ENCODE measurements at places on chromosomes 16 and 17. TPM values are rescaled to one million over a fixed set of nuclear protein-coding genes. Genes with fewer than 3 reads are reported as not detected.

DNA sequence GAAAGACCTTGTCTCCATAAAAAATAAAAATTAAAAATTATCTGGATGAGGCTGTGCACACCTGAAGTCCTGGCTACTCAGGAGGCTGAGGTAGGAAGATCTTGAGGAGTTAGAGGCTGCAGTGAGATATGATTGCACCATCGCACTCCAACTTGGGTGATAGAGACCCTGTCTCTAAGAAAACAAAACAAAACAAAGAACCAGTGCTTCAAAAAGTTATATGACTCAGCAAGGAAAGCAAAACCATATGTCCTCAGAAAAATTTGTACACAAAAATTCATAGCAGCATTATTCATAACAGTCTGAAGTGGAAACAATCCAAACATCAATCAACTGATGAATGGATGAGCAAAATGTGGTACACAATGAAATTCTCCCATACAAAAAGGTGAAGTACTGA lies 48.9 kb downstream of the SLFN5 start:
- H3K4me1 ChIP-seq = no peaks in the 10 kb centered on the region
- DNase-seq = no peak
- H3K36me3 ChIP-seq = no peaks in the 10 kb centered on the region
- no peaks in the 10 kb centered on the region for H3K27me3 ChIP-seq
- no peak overlapping the region for H3K27ac ChIP-seq
- no peak overlapping the region for H3K4me3 ChIP-seq

DNA sequence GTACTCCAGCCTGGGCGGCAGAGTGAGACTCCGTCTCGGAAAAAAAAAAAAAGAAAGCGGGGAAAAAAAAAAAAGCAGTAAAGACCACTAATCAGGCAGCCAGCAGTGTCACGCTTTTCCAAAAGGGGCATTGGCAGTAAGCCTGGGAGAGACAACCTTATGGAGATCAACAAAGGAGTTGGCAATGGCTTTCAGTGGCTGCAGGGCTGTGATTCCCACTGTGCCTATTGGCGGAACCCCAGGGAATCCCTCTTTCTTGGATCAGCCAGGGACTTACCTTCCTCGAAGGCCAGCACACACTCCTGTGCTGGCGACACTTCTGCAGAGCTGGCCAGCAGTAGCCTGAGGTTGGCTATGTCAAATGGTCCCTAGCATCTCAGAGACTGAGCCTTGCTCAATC lies 43.2 kb upstream of the ZFHX3 start:
- no peak overlapping the region for H3K27ac ChIP-seq
- no peak overlapping the region for H3K4me3 ChIP-seq
- no peaks in the 10 kb centered on the region for H3K36me3 ChIP-seq
- H3K4me1 ChIP-seq = peaks cover 25% of the 10 kb centered on the region
- DNase-seq = no peak
- H3K27me3 ChIP-seq = no peaks in the 10 kb centered on the region

GRCh38 chr17:13813347-13814240 lies 211.9 kb upstream of the HS3ST3A1 start:
- H3K36me3 ChIP-seq = no peaks in the 10 kb centered on the region
- no peak for DNase-seq
- H3K4me3 ChIP-seq = no peak overlapping the region

DNA sequence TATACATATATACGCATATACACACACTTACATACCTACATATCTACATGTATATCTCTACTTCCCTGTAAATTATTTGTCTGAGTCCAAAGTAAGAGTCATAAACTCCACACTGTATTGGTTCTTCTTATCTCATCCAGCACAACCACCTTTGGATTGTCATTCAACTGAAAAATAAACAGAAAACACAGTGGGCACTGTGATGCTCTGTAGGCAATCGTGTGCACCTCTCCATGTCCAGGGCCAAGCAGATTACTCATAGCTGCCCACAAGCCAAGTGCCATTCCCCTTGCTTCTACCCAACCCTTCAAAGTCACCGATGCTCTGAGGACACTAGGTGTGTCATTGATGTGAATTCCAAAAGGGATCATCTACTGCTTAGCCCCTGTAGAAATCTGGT lies 12.9 kb upstream of the TEKT3 start:
- DNase-seq = no peak
- H3K4me1 ChIP-seq = no peaks in the 10 kb centered on the region
- H3K36me3 ChIP-seq = no peaks in the 10 kb centered on the region
- H3K27ac ChIP-seq = no peak overlapping the region
- no peaks in the 10 kb centered on the region for H3K27me3 ChIP-seq

DNA sequence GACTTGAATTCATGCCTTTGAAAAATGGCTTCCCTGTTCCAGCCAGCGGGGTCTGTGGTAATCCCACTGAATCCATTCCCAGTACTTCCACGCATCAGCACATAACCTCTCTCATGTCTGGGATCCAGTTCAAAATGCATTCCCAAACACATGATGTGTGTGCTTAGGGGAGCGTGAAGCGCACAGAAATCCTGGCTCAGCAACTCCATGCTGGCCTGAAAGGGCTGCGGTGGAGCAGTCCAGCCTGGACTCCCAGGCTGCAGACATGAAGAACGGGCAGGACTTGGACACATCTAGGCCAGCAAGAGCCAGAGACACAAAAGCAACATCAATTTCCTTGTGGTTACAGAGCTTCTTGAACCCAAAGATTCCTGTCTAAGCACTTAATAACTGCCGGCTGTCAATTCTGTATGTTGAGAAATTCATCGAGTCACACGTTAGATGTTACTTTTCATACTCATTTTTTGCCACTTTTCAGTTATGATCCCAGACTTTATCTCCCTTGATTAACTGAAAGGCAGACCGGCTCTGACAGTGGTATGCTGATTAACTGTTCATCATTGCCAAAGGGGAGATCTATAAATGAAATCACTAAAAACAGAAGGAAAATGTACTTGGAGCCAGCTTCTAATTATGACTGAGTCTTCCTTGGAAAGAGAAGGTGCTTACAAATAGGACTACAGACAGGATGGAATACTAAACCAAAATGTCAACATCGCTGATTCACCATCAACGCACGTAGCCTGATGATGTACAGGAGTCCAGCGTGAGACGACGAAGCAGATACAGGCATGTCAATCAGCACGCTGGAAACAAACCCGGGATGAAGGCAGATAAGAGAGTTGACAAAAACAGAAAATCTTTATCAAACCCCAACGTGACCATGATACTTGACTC lies 23.0 kb downstream of the NSMCE1 start:
- no peak for DNase-seq
- H3K27me3 ChIP-seq = no peaks in the 10 kb centered on the region
- H3K27ac ChIP-seq = peak overlapping the region; percentile 27
- H3K36me3 ChIP-seq = no peaks in the 10 kb centered on the region
- H3K4me3 ChIP-seq = no peak overlapping the region
- H3K4me1 ChIP-seq = peaks cover 39% of the 10 kb centered on the region

DNA sequence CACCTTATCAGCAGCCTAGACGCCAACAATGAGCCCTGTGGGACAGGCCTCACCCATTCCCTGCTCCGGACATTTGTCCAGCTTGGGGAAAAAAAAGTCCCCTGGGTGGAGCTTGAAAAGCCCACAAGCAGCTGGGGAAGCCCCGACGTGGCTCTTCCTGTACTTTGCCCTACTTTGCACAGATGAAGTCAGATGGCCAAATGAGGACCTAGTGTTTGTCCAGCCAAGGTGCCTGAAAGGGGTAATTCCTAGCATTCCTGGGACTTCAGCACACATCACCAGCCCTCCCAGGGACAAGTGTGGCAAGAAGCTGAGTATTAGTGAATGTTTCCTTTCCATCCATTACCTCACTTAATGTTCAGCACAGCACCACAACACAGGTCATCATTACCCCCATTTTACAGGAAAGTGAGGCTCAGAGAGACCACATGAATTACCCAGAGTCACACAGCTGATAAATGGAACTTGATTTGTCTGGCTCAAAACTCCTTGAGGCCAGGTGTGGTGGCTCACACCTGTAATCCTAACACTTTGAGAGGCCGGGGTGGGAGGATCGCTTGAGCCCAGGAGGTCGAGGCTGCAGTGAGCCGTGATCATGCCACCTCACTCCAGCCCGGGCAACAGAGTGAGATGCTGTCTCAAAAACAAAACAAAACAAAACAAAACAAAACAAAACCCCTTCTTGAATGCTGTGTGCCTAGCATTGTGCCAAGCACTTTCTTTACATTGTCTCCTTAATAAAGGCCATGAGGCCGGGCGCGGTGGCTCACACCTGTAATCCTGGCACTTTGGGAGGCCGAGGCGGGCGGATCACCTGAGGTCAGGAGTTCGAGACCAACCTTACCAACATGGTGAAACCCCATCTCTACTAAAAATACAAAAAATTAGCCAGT lies 19.9 kb upstream of the PLLP start:
- no peaks in the 10 kb centered on the region for H3K27me3 ChIP-seq
- no peak for DNase-seq
- peak overlapping the region; percentile 63 for H3K27ac ChIP-seq
- no peaks in the 10 kb centered on the region for H3K36me3 ChIP-seq
- H3K4me3 ChIP-seq = no peak overlapping the region

GRCh38 chr17:1058423-1059130 lies 61.6 kb downstream of the TIMM22 start:
- H3K4me3 ChIP-seq = no peak overlapping the region
- no peaks in the 10 kb centered on the region for H3K36me3 ChIP-seq
- no peak overlapping the region for H3K27ac ChIP-seq

GRCh38 chr16:84080378-84080777 lies 36.4 kb downstream of the MBTPS1 start:
- H3K36me3 ChIP-seq = no peaks in the 10 kb centered on the region
- peak; percentile 30 for DNase-seq
- H3K27ac ChIP-seq = peak overlapping the region; percentile 76

TPSD1 gene
- total RNA-seq = not detected
